ENCODE measurements at places on chromosomes 16 and 17. TPM values are rescaled to one million over a fixed set of nuclear protein-coding genes. Genes with fewer than 3 reads are reported as not detected.

HSPB9 gene
- not detected for total RNA-seq

ARSG gene
- 0.39 TPM for total RNA-seq

CNGB1 gene
- not detected for total RNA-seq

SPIRE2 gene
- 10.2 TPM for total RNA-seq

KRT32 gene
- total RNA-seq: not detected

ZP2 gene
- not detected for total RNA-seq

GPR139 gene
- not detected for total RNA-seq

TPSG1 gene
- not detected for total RNA-seq

TBC1D3L gene
- total RNA-seq: 21.6 TPM

TMIGD1 gene
- total RNA-seq: not detected

ANTKMT gene
- 37.8 TPM for total RNA-seq

KRTAP1-1 gene
- total RNA-seq: not detected

PHAF1 gene
- total RNA-seq: 15.7 TPM

SMIM5 gene
- 5.1 TPM for total RNA-seq

TRPV3 gene
- 15.7 TPM for total RNA-seq

TMEM114 gene
- not detected for total RNA-seq

MT1H gene
- total RNA-seq: not detected

EPX gene
- not detected for total RNA-seq

SPG7 gene
- 104 TPM for total RNA-seq

GUCY2D gene
- not detected for total RNA-seq

FOXJ1 gene
- total RNA-seq: not detected

HCRT gene
- not detected for total RNA-seq

WFDC1 gene
- 0.11 TPM for total RNA-seq

CAPN15 gene
- 42.8 TPM for total RNA-seq

ENPP7 gene
- total RNA-seq: not detected

CDK5R1 gene
- 14.7 TPM for total RNA-seq

TNFSF13 gene
- 1.4 TPM for total RNA-seq

NEUROD2 gene
- total RNA-seq: not detected

RPS15A gene
- 1,211 TPM for total RNA-seq

NECAB2 gene
- total RNA-seq: not detected

TM4SF5 gene
- not detected for total RNA-seq

NPW gene
- 0.39 TPM for total RNA-seq

All from placental epithelial cell (primary cell).